ENCODE measurements at places on chromosomes 7 and 10.

DNA sequence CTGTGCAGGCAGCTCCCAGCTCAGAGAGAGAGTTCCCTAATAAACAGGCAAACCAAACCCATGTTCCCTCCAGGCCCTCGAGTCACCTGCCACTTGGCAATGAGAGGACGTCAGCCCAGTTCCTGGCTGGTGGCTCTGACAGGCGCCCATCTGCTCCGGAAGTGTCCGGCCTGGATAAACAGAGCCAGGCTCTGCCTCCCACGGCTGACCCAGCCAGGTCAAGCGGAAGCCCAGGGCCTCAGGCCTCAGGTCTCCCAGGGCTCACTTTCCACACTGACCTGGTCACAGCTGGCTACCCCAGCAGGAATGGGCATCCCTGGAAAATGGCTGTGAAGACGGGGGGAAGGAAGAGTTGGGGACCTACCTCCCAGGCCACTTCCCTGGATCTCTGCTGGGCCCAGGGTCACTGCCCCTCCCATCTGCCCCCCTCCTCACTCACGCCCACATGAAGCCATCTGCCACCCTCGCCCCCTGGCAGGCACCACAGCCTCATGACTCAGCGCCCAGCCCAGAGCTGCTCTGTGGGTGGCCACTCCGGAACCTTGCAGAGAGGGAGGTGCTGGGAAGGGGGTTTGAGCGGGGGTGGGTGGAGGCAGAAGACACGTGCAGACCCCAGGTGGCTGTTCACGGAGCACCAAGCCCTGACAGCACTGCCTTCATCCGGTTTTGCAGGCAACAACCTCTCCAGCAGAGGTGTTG is 37.4 kb upstream of the DUSP5 start:
- no peak for DNase-seq

DNA sequence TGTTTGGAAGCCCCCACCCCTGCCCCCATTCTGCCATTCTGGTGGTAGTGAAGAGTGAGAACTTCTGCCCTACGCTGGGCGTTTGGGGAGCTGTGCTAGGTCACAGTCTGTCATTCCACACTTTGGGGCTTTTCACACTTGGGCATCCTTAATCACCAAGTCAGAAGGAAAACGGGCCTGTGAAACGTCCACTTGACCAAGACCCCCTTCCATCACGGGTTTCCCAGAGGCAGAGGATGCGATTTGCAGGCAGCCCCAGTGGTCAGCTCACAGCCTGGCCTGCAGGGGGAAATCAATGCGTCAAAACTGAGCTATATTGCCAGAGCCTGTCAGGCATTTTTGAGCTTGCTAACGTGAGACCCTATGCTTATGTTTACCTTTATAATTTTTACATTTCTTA is 663.3 kb upstream of the MGMT start:
- DNase-seq = no peak

DNA sequence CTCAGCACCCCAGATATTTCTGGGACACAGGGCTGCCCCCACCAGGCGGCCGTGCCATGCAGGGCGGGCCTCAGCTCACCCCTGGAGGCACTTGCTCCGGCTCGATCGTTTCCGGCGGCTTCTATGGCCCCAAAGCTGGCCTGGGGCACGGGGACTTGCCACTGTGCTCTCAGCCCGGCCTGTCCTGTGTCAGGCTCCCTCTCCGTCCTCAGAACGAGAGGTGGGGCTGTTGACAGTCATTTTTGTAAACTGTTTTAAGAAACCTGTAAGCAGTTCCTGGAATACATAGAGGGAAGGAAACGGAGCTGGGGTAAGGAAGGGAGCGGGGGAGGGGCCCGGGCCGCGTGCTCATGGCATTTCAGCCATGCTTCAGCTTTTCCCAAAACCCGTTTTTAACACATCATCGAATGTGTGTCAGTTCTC is 30.7 kb upstream of the PRKAR1B start:
- no peak for DNase-seq

DNA sequence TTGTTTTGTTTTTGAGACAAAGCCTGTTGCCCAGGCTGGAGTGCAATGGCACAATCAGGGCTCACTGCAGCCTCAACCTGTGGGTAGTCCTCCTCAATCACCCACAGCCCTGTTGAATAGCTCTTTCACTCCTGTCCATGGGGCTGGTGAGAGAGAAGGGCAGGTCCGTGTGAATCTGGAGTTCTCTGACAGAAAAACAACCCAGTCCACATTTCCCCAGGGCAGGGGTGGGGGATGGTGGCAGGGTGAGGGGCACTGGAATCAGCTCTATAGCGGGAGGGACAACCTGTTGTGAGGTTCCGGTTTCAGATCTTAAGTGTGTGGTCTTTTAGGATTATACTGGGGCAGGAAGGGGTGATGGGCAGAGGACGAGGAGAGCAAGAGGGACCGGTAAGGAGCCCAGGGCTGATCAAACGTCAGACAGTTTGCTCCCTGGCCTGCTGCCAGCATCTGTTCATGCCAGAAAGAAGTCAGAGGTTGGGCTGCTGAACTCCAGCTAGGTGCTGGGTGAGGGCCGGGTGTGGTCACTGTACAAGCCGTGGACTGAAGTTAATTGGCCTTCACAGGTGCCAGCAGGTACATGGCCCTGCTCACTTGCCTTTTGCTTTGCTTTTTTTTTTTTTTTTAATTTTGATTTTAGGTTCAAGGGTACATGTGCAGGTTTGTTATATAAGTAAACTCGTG is 33.2 kb upstream of the MKRN1 start:
- DNase-seq = no peak

- DNase-seq = no peak
Measured at GRCh38 chr7:92714280-92714679, 122.1 kb downstream of the CDK6 start.

DNA sequence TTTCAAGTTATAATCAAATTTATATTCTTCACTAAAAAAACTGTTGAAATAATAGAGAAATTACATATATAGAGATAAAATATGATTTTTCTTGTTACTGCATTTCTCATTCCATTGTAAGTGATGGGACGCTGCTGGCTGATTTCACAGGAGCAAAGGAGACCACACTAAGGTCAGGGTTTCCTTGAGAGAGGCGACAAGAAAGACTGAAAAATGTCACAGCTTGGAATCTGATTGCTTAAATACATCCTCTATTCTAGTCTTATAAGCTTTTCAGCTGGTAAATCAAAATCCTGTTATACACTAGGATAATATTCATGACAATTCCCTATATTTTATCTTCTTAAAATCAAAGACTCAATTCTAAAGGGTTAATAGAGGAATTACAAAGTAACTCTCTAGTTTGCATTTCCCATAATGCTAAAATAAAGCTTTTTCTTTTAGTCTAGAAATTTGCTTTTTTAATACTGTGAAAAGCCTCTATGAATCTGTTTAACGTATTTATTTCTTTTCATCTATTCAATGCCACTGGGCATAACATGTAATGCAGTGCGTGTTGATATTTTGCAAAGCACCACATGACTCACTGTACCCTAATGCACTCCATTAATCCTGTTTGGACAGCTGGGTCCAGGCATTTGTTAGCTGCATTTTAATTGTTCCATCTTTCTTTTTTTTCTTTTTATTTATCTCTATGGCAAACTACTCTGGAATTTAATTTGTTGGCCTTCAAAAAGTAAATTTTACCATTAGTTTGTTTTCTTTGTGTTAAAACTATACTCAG is 81.7 kb downstream of the RNF32 start:
- no peak for DNase-seq

DNA sequence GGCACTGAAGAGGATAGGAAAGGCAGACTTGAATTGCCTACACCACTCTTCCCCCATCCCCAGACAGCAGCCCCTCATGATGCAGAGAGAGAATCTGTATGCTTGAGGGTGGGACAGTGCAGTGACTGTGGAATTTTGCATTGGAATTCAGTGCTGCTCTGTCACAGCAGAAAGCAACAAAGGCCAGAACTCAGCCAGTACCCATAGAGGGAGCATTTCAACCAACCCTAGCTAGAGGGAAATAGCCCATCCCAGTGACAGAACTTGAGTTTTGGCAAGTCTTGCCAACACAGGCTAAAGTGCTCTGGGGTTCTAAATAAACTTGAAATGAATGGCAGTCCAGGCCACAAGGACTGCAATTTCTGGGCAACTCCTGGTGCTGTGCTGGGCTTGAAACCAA is 80.4 kb downstream of the TES start:
- no peak for DNase-seq

GRCh38 chr10:122671355-122671754 is 28.3 kb downstream of the C10orf120 start:
- no peak for DNase-seq

DNA sequence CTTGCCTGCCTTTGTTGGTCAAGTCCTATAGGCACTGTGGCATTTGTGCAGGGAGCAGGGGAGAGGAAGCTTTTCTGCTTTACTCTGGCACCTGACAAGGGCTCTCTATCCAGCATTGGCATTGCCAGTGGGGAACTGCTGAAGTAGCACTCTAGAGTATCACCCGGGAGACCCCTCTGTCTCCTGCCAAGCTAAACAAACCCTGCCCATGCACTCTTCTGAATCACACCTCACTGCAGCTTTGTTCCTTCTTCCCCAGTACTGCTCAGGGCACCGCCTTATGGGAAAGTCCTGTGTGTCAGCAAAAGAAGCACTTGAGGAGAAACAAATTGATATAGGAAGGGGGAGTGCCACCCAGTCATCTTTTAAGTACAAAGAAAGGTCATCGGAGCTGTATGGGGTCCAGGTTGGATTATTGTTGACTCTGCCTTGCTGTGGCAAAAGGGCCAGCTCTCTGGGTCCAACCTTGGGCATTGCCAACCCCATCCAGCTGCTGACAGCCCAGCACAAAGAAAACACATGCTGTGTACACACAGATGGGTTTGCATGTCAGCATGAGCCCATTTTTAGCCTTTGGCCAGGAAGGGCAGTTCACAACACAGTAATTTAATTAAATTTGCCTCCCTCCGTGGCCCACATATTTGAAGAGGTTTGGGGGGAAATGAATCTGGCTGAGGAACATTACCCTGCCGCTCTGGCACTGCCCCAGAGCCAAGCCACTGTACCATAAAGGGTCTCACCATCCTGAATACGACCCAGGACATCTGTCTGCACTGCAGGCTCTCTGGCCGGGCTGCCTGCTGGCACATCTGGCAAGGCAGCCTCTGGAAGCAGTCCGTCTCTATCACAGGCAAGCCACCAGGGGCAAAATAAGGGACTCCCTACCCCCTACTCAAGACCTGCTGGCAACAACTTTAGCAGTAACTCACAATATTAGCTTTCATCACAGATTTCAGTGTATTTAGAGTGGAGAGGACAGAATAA is 13.1 kb downstream of the LRRC4 start:
- no peak for DNase-seq

DNA sequence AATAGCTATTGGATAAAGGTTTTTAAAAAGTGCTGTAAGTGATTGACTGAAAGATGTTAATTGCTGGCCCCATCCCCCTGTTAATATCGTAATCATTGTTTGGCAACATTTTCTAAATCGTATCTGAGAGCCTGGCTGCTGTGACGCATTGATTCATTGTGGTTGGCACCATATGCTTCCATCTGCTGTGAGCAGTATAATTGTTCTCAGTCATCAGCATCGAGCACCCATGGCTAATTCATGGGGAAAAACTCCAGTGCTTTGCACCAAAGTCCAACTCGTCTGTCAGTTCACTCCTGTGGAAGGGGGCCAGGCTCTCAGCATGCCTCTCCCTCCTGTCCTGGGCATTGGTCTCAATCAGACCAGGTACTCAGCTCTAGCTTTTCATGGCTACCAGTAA is 205.2 kb downstream of the STK31 start:
- DNase-seq = no peak

- DNase-seq = no peak
Measured at GRCh38 chr7:27161721-27162560, 3.4 kb downstream of the HOXA9 start.

GRCh38 chr10:93390306-93391090 is 91.6 kb downstream of the MYOF start:
- DNase-seq = no peak

DNA sequence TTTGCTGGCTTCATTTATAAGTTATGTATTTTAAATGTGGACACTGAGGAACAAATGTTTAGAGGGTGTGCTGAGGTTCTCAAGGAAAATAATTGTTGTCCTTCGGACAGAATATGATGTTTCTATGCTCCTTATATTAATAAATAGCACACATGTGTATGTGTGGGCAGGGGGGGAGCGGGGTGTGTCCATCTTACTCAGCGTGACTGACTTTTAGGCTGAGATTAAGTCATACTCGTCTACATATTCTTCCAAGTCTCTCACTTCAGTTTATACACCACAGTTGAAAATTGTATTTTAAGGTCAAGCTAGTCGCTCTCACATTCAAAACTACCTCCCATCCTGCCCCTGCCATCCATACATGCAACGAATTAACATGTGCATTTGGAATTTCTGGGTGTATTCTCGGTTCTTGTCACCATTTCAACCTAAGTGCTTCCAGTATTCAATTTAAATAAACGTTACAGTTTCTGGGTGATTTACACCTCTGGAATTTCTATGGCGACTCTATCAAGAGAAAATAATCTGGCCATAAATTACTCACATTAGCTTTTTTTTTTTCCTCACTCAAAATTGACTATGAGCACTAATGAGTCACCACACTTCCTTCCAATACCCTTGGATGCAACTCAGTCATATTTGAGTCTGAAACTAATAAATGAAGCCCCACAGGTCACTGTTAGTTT is 3.3 kb downstream of the PCDH15 start:
- no peak for DNase-seq

GRCh38 chr10:69172241-69172982 is 7.6 kb upstream of the SUPV3L1 start:
- DNase-seq = no peak

DNA sequence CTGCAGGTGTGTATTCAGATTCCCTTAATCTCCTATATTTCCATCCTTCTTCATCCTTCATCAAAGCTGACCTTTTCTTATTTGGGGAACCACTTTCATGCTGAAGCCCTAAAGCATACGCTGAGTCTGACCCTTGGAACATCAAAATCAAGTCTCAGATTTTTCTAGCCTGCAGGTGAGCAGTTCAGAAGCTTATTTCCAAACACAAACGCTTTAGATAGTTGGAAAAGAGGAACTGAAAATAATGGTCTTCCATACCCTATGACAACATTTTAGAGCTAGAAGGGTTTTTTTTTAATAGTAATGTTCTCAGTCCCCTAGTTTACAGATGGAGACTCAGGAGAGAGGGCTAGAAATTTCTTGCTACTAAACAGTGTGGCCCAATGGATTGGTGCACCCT is 1.6 kb upstream of the AGK start:
- DNase-seq = no peak

DNA sequence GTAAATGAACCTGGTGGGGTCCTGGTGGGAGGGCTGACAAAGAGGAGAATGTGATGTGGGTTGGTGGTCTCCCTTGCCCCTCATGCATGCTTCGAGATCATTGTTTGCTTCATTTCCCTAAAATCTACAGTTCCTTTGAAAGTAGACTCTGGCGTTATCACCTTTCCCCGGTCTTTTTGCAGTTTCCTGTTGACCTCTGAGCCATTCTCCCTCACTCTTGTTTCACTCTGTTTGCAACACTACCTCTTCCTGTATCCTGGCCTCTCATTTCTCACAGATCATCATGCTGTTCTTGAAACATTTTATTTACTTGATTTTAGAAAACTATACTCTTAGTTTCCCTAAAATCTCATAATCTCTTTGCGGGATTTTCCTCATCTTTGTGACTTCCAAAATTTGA is 179.8 kb downstream of the WNT2 start:
- no peak for DNase-seq

- DNase-seq = no peak
Measured at GRCh38 chr7:152709287-152710152, 33.6 kb upstream of the XRCC2 start.

- no peak for DNase-seq
Measured at GRCh38 chr10:61981460-61981859, 80.0 kb downstream of the ARID5B start.

GRCh38 chr10:96619796-96620773 is 33.3 kb upstream of the TM9SF3 start:
- DNase-seq = no peak
